Urinary bladder (tissue), 4 donors: ENCODE measurements at places on chromosomes 16 and 17. TPM values are rescaled to one million over a fixed set of nuclear protein-coding genes. Genes with fewer than 3 reads are reported as not detected.

- DNase-seq = no peak
Observed at GRCh38 chr17:57553991-57554825, 190.9 kb downstream of the CCDC182 start.

DNA sequence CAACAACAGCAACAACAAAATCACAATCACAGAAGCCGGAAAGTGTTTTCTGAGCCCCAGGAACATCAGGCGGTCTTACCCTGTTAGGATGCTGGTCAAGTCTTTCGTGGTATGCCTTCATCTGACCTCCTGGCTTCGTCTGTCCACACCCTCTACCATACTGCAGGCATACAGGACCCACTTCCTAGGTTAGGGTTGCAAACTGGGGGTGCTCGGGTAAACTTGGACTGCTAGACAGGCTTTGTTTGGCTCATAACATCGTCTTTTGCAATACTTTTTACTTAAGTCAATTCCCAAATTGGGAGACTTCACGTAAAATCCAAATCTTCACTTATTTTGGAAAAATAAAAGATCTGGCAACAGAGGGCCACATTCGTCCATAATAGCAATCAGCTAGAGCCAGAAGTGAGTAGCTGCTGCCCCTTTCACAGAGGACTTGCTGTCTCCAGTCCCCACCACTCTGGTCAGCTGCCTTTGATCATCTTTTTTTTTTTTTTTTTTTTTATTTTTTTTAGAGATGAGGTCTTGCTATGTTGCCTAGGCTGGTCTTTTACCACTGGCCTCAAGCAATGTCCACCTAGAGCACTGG, 30.0 kb downstream of the CHD9 start:
- no peak for DNase-seq

- no peak for DNase-seq
Observed at GRCh38 chr16:47156680-47157215, 13.0 kb upstream of the NETO2 start.

DNA sequence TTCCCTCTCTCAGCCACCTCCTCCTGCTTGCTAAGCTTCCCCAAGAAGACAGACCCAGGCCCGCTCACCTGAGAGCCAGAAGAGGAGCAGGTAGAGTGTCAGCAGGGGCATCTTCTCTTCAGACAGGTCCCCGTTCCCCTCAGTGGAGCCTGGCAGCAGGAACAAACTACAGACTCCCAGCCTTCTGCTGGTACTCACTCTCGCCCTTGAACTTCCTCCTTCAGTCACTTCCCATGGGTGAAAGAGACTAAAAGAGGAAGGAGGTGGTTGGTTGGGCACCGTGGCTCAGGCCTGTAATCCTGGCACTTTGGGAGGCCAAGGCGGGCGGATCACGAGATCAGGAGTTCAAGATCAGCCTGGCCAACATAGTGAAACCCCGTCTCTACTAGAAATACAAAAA, at the start of gene CD300LF:
Gene CD300LF, minus strand, starts transcription at position 168 of the 400 bp plus-strand sequence. Its CDS starts 57 bp downstream, at position 111.
- DNase-seq = no peak

DNA sequence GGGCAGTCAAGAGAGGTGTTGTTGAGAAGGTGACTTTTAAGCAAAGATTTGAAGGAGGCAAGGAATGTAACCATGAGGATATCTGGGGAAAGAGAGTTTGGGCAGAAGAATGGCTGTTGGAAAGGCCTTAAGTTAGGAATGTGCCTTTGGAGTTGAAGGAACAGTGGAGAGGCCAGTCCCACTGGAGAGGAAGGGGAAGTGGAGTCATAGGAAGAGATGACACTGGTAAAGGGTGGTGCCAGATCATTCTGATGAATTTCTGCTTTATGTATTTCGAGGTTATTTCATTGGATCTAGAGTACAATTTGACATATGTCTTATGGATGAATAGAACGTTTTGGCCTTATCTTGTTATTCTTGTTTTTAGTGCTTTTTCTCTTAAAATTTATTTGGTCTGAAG, 93.5 kb downstream of the WWP2 start:
- DNase-seq = no peak

GRCh38 chr17:18021372-18021771, 17.6 kb downstream of the ATPAF2 start:
- DNase-seq = no peak

- DNase-seq = no peak
Observed at GRCh38 chr17:50768346-50768761, 1.0 kb upstream of the ANKRD40CL start.

GRCh38 chr17:49567104-49567521, 8.6 kb upstream of the NXPH3 start:
- DNase-seq = no peak

GRCh38 chr16:67926181-67926750, 5.4 kb downstream of the CTRL start:
- no peak for DNase-seq

GRCh38 chr17:76541739-76542454, 2.1 kb downstream of the PRCD start:
- no peak for DNase-seq

Gene TPSB2
- polyA plus RNA-seq = 80.3 TPM

Gene TMED6
- 0.09 TPM for polyA plus RNA-seq

Gene KRTAP4-5
- not detected for polyA plus RNA-seq
